ENCODE measurements at places on chromosomes 1 and 21. TPM values are rescaled to one million over a fixed set of nuclear protein-coding genes. Genes with fewer than 3 reads are reported as not detected.

The TATDN3 gene
- total RNA-seq: 22.1 TPM

The SON gene
- 279 TPM for total RNA-seq

The GPR3 gene
- 0.49 TPM for total RNA-seq

The OR2M3 gene
- not detected for total RNA-seq

The CYP2J2 gene
- total RNA-seq: 4.5 TPM

The KCNT2 gene
- total RNA-seq: not detected

The GBP5 gene
- total RNA-seq: 362 TPM

The HRNR gene
- total RNA-seq: not detected

The GFI1 gene
- total RNA-seq: 87.8 TPM

The KCNJ10 gene
- total RNA-seq: not detected

GRCh38 chr1:98369463-98369862, 292.1 kb upstream of the SNX7 start:
- DNase-seq: no peak

- no peak for DNase-seq
Measured at GRCh38 chr21:17089091-17089491, 423.8 kb upstream of the CXADR start.

- DNase-seq: no peak
Measured at GRCh38 chr1:80282536-80282935, 1276.0 kb upstream of the ADGRL4 start.

GRCh38 chr1:237000191-237000590, 4.0 kb downstream of the MT1HL1 start:
- no peak for DNase-seq

- DNase-seq: no peak
Measured at GRCh38 chr1:150810958-150811659, 3.0 kb upstream of the CTSK start.

DNA sequence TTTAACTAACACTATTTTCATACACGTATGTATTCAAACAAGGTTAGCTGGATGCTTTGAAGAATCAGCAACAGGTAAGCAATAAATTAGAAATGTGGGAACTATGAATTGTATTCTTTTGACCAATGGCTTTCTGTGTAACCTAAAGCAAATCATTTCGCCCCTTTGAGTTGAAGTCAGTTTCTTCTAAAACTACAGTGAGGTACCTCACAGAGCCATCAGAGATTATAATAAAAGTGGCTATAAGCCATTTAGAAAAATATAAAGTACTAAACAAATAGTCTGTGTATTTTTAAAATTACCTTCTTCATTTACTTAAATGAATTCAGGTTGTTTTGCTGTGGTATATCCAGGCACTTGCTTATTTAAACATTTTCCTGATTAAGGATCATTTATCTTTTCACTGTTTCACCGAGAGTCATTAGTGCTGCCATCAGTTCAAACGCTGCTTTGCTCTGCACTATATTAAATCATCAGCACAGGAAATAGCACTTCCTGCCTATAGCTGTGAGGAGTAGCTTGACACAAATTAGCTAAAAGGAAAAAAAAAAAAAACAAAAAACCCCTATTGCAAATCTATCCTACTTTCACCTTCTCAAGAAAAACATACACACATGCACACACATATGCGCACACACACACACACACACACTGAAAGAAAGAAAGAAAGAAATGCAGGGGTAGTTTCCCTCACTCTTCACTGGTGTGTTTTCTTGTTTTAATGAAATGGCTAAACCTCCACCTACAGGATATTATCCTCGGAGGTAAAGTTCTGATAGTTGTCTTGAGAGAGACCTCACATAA, 39.8 kb upstream of the C1orf105 start:
- DNase-seq: peak; percentile 48

All from activated CD8-positive, alpha-beta memory T cell treated with anti-CD3 and anti-CD28 coated beads, Interleukin-2, amount 10 ng/mL, durations not matched to agents 7 days and 5 days (primary cell).